ENCODE measurements at places on chromosomes 6 and 20. TPM values are rescaled to one million over a fixed set of nuclear protein-coding genes. Genes with fewer than 3 reads are reported as not detected.

- DNase-seq: peak; percentile 41
Measured at GRCh38 chr20:3014662-3015061, 28.8 kb upstream of the GNRH2 start.

DNA sequence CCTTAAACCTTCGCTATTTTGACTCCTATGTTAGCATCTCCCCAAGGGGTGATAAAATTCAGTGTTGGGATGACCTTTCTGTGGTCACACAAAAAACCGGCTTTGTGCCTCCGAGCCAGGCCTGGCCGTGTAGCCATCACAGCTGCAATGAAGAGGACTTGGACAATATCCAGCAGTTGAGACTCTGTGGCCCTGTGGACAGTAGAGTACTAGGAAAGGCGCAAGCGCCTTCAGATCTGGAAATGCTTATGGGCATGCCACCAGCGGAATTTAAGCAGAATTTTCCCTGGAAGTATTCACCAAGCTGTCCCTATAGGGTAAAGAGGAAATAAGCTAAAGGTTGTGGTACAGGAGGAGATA, 63.3 kb upstream of the SLC2A12 start:
- no peak for DNase-seq

DNA sequence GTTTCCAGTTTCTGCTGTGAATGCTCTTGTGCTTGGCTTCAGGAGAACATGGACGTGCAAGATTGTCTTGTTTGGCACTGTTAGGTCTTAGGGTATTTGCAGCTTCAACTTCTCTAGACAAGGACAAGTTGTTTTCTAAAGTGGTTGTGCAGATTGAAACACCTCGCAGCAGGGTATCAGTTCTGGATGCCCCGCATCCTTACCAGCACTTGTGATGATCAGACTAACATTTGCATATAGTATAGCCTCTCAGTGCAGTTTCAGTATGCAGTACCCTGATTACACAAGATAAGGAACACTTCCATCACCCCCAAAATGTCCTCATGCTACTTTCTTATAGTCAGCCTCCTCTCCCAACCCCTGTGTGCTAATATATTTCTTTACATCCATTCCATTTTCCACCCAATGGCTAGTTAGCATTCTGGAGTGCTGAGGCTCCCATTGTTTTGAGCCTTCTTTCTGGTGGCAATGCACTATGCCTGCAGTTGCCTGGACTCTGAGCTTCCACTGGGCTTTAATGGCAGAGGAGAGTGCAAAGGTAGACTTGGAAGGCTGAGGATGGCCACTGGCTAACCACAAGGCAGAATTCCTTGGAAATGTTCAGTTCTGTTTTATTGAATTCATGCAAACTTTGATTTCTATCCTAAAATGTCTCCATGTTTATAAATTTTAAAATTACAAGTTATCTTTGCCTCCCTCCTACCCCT, 35.4 kb downstream of the KIF3B start:
- DNase-seq: no peak

DNA sequence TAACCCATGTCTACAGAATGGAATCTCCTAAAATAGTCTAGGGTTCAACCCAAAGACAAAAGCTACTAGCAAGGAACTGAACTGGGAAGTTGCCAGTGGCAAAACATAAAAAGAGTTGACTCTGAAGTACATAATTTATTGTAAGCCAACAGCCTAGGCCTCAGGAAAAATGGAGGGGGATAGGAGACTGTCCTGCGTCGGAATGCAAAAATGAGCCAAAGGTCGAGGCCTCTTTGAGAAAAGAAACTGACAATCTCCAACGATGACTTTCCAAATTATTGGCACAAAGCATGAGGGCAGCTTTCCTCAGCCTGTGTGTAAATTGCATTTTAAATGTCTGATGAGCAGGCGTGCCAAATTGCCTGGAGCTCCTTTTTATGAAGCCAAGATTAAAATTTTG, 2.1 kb downstream of the COL12A1 start:
- DNase-seq: no peak

DNA sequence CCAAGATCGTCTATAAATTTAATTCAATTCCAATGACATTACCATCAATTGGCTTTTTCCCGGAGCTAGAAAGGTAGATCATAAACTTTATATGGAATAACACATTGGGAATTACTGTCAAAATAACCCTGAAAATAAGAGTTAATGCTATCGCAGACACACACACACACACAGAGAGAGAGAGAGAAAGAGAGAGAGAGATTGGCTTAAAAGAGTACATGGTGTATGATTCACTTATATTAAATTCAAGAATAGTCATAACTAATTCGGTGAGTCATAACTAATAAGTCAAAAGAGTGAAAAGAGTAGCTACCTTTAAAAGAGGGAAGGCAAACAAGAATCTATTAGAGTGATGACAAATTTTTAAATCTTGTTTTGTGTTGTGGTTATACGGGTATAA, 425.5 kb downstream of the TBC1D32 start:
- DNase-seq: no peak

DNA sequence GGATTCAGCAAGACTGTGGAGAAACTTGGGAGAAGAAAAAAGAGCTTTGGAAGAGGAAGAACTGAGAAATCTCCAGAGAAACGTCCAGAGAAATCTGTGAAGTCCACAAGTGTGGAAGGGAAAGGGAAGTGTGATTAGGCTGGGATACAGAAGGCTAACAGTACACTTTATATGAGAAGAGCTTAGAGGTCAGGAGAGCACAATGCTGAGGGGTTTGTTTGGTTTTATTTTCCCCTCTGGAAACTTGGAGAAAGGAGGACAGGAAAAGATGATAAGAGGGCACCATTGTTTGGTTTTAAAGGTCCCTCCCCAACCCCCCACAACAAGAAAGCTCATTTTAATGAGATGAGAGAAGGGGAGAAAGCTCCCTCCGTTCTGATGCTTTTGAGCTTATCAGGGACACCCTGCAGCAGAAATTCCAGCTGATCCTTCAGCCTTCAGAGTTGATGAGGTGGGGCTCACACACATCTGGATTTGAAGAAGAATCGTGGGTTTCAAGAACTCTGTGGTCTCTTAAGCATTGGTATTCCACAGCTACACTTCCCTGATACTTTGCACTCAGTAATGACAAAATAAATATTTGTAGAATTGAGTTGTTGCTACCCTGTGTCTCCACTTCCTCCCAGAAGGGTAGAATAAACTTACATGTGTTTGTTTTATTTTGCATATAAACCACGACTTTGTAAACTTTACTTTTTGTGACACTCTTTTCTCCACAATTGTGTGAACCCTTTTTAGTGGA, 1.9 kb downstream of the NT5E start:
- no peak for DNase-seq

DNA sequence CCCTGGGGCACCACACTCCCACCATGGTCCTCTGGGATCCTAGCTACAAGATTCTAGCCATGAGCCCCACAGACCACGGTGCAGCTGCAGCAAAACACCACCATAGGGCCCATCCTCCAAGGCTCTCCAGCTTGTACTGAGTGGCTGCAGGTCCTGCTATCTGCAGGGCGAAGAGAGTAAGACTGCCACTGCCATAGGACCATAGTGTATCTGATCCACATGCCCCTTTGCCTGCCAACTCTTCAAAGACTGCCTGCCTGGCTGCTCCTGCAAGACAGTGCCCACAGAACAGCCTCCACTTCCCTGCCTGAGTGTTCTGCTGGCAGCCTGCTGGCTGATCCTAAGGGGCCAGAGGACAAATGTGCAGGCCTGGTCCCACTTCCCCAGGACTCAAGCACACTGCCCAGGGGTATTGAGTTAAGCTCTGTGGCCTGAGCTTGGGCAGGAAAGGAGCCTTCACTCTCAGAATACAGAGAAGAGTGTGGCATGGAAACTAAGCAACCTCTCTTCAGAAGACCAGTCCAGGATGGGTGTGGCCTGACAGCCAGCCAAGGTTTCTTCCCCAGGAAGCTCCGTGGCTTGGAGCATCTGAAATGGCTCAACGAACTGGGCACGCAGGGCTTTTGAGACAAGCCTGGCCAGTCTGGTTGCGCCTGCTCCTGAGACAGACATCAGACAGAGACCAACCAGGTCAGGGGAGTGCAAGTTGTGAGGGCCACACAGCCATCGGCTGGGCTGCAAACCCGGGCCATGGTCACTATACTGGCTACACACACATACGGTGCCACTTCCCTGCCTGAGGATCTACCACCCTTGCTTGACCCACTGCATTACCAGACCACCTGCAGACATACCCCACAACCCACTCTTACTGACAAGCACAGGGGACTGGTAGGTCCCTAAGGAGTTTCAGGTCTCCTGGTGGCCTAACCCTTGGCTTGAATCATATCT, 54.5 kb downstream of the RNGTT start:
- no peak for DNase-seq

GRCh38 chr6:126091466-126091865, 105.1 kb downstream of the TRMT11 start:
- DNase-seq: no peak

DNA sequence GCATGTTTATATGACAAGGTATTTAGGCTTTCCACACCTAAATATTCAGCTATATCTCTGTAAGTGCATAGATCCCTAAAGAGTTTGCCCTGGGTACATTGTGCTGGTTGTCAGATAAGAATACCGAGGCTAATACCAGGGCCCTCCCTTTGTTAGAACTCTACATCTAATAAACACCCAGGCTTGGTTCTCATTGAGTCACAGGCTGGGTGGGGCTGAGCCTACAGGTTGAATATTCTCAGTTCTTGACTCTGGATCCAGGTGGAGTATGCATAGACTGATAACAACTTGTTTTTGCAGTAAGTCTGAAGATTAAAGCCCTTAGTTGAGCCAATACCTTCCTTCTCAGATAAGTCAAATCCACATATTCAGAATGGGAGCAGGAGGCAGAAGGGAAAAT, 312.2 kb upstream of the FLRT3 start:
- no peak for DNase-seq

GRCh38 chr6:85516168-85516567, 66.3 kb downstream of the NT5E start:
- peak; percentile 23 for DNase-seq

- no peak for DNase-seq
Measured at GRCh38 chr20:57562541-57563465, 1.9 kb downstream of the PCK1 start.

GRCh38 chr6:45902984-45903383, 112.7 kb downstream of the CLIC5 start:
- DNase-seq: no peak

- no peak for DNase-seq
Measured at GRCh38 chr6:14119784-14120183, 2.2 kb downstream of the CD83 start.

DNA sequence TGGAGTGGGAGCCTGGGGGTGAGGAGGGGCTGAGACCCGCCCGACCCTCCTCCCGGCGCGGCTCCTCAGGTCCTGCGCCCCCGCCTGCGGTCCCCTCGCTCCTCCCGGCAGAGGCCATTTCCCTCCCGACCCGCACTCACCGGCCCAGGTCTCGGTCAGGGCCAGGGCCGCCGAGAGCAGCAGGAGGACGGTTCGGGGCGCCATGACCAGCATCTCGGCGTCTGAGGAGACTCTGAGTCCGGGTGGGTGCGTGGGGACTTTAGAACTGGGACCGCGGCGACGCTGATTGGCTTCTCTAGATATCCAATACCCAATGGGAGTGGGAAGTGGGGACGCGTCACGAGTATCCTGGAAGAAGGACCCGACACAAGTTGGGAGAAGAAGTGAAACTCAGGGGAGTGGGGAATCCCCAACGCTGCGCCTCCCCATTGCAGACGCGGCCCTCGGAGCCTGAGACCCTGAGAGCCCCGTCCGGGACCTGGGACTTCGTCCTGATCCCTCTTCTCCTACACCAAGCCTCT, at the start of gene HLA-B:
Gene HLA-B (minus strand): TSS at position 234 of the 521 bp plus-strand sequence. CDS start 21 bp downstream, at position 213.
- no peak for DNase-seq

GRCh38 chr6:54515013-54515412, 206.8 kb downstream of the TINAG start:
- DNase-seq: no peak

GRCh38 chr20:34066476-34067090, 45.5 kb downstream of the EIF2S2 start:
- DNase-seq: peak; percentile 33

- no peak for DNase-seq
Measured at GRCh38 chr6:27767851-27768250, 144.3 kb downstream of the OR2B2 start.

DNA sequence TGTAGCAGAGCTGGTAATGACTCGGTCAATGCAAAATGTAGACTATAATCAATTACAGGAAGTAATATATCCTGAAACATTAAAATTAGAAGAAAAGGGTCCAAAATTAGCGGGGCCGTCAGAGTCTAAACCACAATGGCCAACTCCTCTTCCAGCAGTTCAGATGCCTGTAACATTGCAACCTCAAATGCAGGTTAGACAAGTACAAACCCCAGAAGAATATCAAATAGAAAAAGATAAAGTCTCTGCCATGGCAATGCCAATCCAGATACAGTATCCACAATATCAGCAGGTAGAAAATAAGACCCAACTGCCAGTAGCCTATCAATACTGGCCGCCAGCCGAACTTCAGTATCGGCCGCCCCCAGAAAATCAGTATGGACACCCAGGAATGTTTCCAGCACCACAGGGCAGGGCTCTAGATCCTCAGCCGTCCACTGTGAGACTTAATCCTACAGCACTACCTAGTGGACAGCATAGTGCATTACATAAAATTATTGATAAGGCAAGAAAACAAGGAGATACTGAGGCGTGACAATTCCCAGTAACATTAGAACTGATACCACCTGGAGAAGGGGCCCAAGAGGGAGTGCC, 158.4 kb downstream of the GPX5 start:
- peak; percentile 42 for DNase-seq

DNA sequence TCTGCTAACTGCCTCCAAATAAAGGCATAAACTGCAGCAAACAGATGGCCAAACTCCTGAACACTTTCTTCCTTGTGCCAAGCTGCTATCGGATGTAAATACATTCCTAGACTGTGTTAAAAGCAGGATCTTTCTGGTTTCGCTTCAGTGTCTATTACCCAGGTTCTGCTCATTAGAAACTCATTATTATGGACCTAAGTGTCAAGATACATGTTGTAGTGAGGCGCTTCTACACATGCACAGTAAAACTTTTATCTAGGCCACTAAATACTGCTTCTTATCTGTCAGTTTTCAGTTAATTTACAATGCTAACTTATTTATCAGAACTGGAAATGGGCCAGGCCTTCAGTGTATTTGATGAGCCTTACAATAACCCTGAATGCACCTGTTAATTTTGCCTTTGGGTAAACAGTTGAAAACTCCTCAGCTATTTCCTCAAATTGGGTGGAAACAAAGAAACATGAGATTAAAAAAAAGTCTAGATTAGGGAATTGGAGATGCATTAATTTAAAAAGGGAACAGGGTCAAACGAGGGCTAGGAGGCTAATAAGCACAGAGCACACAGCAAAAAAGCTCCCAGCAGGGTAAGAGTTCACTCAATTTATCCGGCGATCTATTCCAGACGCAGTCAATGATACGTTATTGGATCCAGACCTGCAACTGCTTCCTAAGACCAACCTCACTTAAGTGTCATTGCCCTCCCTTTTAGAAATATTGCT, 240.6 kb downstream of the FOXC1 start:
- DNase-seq: no peak

DNA sequence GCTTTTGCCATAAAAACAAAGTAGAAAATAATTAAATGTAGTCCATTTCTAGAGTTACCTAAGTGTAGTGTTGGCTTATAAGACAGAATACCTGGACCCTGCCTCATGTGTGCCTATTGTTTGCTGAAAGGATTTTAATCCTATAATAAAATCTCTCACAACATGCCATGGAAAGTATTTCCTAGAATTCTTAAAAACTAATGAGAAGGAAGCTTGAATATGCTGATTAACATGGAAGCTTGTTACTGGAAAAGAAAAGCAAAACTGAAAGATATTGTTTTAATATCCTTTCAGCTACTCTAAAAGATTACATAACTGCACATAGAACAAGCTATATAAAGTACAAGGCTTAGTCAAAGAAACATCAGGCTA, 18.0 kb upstream of the FAM135A start:
- DNase-seq: no peak

The GSTA4 gene
- 0.20 TPM for total RNA-seq

The SLC32A1 gene
- total RNA-seq: not detected

The TNF gene
- not detected for total RNA-seq

The SSTR4 gene
- not detected for total RNA-seq

The LY6G6D gene
- not detected for total RNA-seq

The SDC4 gene
- 53.4 TPM for total RNA-seq
